ENCODE measurements at places on chromosomes 3 and 15. TPM values are rescaled to one million over a fixed set of nuclear protein-coding genes. Genes with fewer than 3 reads are reported as not detected.

The LYZL4 gene
- not detected for total RNA-seq

The WNT5A gene
- not detected for total RNA-seq

The MINAR1 gene
- 0.35 TPM for total RNA-seq

The STXBP5L gene
- not detected for total RNA-seq

The SLC22A14 gene
- total RNA-seq, result not detected

The C3orf20 gene
- 0.18 TPM for total RNA-seq

The ZNF621 gene
- total RNA-seq, result 20.7 TPM

The DUOXA2 gene
- not detected for total RNA-seq

The GOLGA8K gene
- total RNA-seq, result not detected

The NEK10 gene
- total RNA-seq, result 0.42 TPM

The FAM174B gene
- 3.9 TPM for total RNA-seq

The KBTBD13 gene
- not detected for total RNA-seq

The ALDH1A3 gene
- total RNA-seq, result not detected

The EXD1 gene
- not detected for total RNA-seq

The TMEM207 gene
- not detected for total RNA-seq

The GPR15 gene
- total RNA-seq, result 17.0 TPM

The GPR176 gene
- not detected for total RNA-seq

The CPNE9 gene
- total RNA-seq, result not detected

The C3orf49 gene
- not detected for total RNA-seq

The DET1 gene
- 1.8 TPM for total RNA-seq

The ESYT3 gene
- total RNA-seq, result 0.07 TPM

The SPCS1 gene
- 156 TPM for total RNA-seq

The TEX9 gene
- total RNA-seq, result 1.8 TPM

The CHL1 gene
- total RNA-seq, result not detected

The LRRC15 gene
- not detected for total RNA-seq

The SIDT1 gene
- 16.6 TPM for total RNA-seq

The TRPM1 gene
- total RNA-seq, result not detected

The FMN1 gene
- 0.11 TPM for total RNA-seq

The THBS1 gene
- total RNA-seq, result 6.6 TPM

The CTXN2 gene
- not detected for total RNA-seq

The TICRR gene
- total RNA-seq, result 14.0 TPM

The RARRES1 gene
- not detected for total RNA-seq

The SAMD7 gene
- not detected for total RNA-seq

The THRB gene
- not detected for total RNA-seq

The TTC21A gene
- 0.80 TPM for total RNA-seq

The FRMD5 gene
- total RNA-seq, result 0.44 TPM

The ALDH1A2 gene
- not detected for total RNA-seq

The SPINK8 gene
- total RNA-seq, result not detected

Data from CD8-positive, alpha-beta memory T cell (primary cell).